Choroid plexus epithelial cell (primary cell): ENCODE measurements at places on chromosomes 12 and 14.

GRCh38 chr12:108432423-108433121 lies 82.5 kb upstream of the FICD start:
- no peak for DNase-seq

DNA sequence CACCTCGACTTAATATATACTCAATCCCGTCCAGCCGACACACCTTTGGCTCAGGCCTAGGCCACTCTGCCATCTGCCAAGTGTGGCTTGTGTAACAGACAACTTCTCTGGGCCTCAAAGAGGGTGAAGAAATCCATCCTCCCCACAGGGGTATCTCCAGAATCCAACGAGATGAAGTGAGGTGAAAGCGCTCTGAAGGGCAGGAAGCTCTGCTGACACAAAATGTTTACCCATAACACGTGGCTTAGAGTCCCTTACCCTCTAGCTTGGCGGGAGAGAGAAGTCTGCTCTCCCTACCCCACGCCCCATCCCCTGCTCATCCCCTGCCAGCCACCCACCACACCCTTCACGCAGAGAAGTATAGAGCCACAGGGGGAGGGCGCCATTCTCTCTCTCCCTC lies 13.0 kb downstream of the ZBTB39 start:
- no peak for DNase-seq

- DNase-seq, result no peak
Measured at GRCh38 chr14:92794547-92794941, 439 bp downstream of the GOLGA5 start.

DNA sequence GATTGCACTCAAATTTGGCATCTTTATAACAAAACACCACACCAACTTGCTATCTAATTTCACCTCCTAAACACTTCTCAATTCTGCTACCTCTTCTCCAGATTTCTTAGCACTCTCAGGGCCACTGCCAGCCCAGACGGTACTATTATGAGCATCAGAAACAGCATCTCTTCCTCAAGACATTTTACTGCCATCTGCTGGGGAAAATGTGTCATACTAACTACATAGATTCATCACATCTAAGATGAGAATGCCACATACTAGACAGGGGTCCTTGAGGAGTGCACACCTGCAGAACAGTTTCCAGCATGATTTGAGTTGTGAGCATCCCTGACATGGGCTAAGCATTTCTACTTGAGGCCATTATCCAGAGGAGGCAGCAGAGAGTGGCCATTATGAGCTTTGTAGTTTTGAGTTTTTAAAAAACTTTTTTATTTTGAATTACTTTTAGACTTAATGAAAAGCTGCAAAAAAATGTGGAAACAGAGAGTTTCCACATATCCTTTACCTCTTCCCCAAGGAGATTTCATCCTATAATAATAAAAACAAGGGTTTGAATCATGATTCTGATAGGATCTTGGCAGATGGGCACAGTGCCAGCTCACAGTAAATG lies 15.1 kb upstream of the GRIP1 start:
- peak; percentile 89 for DNase-seq

- DNase-seq, result no peak
Measured at GRCh38 chr12:75101781-75102180, 107.9 kb downstream of the KCNC2 start.

GRCh38 chr12:26621932-26622331 lies 211.1 kb downstream of the ITPR2 start:
- no peak for DNase-seq

DNA sequence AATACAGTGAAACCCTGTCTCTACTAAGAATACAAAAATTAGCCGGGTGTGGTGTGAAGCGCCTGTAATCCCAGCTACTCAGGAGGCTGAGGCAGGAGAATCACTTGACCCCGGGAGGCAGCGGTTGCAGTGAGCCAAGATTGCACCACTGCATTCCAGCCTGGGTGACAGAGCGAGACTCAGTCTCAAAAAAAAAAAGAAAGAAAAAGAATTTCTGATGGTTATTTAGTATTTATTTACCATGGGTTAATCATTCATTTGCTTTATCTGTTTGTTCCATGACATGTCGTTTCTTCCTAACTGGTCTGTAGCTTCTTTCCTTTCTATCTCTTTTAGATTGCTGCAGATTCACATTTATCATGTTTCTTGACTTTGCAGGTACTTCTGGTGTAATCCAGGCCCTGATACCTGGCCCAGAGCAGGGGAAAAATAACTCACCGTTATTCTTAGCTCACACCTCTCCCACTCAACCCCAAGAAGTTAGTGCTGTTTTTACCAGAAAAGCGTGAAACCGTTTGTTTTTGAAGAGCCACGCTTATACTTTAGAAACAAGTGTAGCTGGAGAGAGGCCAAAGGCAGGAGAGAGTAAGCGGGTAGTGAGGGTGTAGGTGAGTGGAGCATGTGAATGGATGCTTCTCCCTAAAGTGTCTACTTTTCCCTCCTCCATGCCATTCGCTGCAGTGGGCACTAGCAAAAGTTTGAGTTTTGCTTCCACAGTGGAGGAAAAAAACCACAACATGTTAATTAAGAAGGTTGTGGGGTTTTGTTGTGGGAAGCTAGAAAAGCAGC lies 45.4 kb downstream of the SRGAP1 start:
- peak; percentile 27 for DNase-seq

DNA sequence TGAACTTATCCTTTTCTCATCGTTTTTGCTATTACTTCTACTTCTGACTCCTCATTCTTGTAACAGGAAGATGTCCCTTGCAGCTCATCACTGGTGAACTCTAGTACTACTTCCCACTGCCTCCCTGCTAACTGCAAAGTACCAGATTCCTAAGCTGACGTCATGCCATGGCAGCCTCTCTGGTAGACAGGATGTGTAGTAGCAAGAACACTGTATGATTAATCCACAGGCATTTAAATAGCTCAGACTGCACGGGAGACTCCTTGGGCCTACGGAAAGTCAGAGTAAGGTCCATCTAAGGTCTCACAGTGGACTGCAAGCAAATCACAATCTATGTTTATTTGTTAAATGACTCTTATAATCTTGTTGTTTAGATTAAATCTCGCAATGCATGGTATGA lies 43.5 kb downstream of the DNAI7 start:
- peak; percentile 98 for DNase-seq

- no peak for DNase-seq
Measured at GRCh38 chr12:124021007-124021406, 48.0 kb downstream of the ZNF664 start.

- peak; percentile 73 for DNase-seq
Measured at GRCh38 chr12:81257947-81258551, 180.2 kb downstream of the ACSS3 start.

DNA sequence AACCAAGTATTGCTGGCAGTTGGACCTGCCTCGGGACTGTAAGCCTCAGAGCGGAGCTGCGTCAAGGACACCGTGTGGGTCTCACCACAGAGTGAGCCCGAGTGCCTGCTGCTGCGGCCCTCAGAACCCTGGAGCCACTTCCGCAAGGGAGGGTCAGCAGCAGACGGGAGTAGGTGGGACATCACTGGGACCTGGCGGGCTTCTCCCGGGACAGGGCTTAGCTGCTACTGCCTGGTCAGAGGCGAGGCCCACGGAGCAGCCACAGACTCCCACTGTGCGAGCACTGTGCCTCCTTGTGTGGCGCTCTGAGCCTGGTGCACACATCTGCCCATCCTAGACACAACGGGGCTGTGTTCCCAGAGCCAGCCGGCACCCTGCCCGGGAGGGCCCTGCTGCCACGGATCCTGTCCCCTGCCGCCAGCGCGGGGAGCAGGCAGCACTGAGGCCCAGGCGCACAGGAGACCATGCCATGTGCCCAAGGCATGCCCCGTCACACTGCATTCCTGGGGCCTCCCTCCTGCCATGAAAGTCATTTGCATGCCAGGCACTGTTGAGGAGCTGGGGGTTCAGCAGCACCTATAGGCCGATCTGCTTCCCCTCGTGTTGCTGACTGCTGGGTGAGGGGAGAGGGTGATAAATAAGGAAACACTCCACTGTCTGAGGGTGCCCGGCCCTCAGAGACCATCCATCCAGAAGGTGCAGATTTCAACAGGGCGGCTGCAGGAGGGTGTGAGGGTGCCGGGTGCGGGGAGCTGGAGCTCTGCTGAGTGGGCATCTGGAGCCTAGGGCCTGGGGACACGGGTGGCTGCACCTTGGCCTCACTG lies 10.0 kb downstream of the HIP1R start:
- DNase-seq, result no peak
